ENCODE measurements at places on chromosomes 7 and 10.

DNA sequence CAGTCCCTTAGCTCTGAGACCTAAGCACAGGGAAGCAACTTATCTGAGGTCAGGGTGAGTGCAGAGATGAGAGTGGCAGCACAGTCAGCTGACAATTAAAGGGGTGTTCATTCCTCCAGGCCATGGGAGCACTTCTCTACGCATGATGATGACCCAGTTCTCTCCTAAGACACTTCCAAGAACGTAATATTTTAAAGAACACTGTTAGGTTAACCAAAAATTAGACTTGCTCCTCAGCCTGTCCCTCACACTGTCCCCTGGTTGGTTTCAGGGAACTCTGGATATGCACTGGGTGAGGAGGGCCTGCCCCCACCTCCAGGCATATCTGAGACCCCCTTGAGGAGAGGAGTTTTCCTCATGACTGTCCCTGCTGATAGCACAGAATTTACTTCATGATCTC, 767.5 kb downstream of the GRID1 start:
- DNase-seq = no peak

DNA sequence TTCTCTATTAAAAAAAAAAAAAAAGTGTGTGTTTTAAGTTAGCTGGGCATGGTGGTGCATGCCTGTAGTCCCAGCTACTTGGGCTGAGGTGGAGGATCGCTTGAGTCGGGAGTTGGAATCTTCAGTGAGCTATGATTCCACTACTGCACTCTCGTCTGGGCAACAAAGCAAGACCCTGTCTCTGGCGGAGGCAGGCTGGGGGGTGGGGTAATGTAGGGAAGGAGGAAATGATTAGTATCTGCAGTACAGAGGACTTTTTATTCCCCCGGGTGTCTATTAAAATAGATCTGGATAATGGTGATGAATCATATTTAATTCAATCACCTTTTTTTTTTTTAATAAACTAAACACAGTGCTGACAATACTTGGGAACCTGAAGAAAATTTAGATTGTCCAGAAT, 6.5 kb downstream of the CBX3 start:
- no peak for DNase-seq

GRCh38 chr7:28318101-28318762, 94.1 kb upstream of the CREB5 start:
- no peak for DNase-seq

DNA sequence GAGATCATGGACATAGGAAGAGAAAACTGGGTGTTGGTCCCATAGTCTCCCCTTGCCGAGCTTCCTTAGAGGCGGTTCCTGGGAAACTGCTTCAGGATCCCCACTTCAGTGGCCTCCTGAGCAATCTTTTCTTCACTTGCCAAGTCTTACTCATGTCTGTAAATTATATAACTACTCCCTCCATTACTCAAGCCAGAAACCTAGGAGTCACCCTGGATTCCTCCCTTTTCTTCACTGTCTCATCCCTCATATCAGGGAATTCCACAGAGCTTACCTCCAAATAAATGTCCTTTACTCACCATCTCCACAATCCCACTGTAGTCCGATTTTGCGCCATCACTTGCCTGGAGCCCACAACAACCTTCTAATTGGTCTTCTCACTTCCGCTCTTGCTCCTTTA, 29.1 kb upstream of the TRUB1 start:
- peak; percentile 80 for DNase-seq

GRCh38 chr7:106102387-106102966, 9.6 kb downstream of the SYPL1 start:
- DNase-seq = no peak

DNA sequence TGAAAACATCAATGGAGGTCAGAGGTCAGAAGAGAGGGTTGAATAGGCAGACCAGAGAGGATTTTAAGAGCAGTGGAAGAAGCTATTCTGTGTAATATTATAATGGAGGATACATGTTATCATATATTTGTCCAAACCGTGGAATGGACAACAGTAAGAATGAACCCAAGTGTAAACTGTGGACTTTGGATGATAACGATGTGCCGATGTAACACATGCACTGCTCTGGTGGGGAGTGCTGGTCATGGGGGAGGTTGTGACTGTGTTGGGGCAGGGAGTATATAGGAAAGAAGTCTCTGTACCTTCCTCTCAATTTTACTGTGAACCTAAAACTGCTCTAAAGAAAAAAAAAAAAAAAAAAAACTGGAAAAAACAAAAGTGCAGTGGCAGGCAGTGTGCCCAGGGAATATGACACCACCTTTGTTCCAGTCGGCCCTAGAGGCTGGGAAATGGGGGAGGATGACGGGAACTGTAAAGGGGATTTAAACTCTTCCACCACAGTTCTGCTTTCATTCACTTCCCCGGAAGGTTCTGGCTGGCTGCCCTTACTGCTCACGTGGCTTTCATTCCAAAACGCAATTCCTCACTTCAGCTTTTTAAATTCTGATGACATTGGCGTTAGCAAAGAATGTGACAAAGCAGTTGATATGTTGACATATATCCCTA, 113.7 kb upstream of the ANKRD1 start:
- DNase-seq = no peak

DNA sequence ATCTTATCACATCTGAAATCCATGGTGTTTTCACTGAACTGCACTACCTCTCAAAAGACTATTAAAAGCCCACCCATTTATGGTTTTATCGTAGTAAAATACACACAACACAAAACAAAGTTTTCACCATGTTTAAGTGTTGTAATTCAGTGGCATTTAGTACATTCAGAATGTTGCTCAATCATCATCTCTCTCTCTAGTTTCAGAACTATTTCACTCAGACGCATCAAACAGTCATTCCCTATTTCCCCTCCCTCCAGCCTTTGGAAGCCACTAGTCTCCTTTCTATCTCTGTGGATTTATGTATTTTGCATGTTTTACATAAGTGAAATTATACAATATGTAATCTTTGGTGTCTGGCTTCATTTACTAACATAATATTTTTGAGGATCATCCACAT, 332.6 kb downstream of the TNS3 start:
- DNase-seq = no peak

GRCh38 chr7:121401896-121402295, 5.8 kb upstream of the FAM3C start:
- no peak for DNase-seq

DNA sequence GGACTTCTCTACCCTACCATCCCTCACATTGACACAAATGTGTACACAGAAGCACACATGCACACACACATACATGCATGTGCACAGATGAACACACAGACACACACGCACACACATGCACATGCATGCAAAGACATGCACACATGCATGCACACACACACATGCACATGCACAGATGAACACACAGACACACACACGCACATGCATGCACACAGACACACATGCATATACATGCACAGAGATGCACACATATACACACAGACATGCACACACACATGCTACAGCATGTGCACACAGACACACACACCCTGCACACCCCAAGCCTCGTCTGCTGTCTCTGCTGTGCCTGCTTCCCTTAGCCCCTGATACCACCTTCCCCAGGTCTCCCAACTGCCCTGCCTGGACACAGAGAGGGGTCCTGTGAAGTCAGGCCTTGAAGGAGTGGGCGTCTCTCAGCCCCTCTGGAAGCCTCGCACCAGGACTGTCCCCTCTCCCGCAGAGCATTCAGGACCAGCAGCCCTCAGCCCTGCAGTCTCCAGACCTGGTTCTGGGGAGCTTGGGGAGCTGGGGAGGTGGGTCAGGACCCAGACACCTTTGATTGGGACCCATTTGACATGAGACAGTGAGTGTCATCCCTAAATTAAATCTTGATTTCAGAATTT, 181.8 kb downstream of the DNAJB6 start:
- DNase-seq = no peak
